ENCODE measurements at places on chromosomes 12 and 14.

- no peak for DNase-seq
These were observed 390.4 kb upstream of the USP15 start for GRCh38 chr12:61869796-61870195.

- DNase-seq = no peak
These were observed 32.4 kb downstream of the C14orf132 start for GRCh38 chr14:96071561-96071960.

DNA sequence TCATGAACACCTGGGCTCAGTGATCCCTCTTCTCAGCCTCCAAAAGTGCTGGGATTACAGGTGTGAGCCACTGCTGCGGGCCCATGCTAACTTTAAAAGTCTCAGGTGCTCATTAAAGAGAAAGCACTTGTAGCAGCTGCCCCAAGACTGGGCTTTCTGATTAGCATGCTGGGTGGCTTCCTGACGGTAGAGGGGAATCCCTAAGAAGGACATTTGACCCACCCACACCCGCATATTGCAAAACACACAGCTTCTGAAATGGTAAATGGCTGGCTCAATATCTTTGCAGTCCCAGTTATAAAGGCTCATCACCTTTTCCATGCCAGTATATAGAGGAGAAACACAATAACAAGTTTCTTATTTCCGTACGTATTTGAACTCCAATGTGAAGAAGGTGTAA is 19.3 kb upstream of the BICD1 start:
- no peak for DNase-seq

DNA sequence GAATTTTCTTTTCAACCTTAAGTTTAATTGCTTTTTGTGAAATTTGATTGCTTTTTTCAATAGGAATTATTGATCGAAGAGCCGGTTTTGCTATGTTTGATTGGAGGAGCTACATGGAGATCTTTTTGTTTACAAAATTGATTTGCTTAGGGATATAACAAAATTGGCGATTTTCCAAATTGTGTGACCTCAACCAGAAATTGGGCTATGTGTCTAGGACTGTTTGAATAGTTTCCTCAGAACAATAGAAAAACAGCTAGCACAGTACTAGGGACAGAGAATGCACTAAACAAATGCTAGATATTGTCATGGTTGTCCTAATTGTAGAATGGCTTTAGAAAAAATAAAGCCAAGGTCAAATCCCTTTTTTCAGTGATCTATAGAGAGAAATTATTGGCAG is 2.4 kb downstream of the SLC17A8 start:
- no peak for DNase-seq

GRCh38 chr14:54567639-54568561 is 972 bp downstream of the SAMD4A start:
- no peak for DNase-seq

- no peak for DNase-seq
These were observed 219.6 kb downstream of the PHETA1 start for GRCh38 chr12:111149299-111149698.

- no peak for DNase-seq
These were observed 97.0 kb upstream of the NEDD1 start for GRCh38 chr12:96810057-96810456.

- DNase-seq = no peak
These were observed 5.7 kb upstream of the KRT75 start for GRCh38 chr12:52439845-52440244.

GRCh38 chr14:93977171-93977570 is 801 bp upstream of the ASB2 start:
- no peak for DNase-seq

DNA sequence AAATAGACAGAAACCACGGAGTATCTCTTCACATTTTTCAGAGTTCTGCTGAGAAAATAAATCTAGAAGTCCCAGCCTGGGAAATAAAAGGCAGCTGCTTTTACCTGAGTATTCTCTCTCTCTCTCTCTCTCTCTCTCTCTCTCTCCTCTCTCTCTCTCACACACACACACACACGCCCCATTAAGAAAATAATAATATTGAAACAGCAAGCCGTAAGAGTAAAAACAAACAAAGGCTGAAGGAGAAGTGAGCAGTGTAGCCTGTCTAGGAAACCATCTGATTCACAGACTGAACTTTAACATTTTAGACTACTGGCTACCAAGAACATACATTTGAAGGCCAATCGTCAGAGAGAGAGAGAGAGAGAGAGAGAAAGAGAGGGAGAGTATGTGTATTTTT is 8.4 kb downstream of the PTHLH start:
- no peak for DNase-seq

DNA sequence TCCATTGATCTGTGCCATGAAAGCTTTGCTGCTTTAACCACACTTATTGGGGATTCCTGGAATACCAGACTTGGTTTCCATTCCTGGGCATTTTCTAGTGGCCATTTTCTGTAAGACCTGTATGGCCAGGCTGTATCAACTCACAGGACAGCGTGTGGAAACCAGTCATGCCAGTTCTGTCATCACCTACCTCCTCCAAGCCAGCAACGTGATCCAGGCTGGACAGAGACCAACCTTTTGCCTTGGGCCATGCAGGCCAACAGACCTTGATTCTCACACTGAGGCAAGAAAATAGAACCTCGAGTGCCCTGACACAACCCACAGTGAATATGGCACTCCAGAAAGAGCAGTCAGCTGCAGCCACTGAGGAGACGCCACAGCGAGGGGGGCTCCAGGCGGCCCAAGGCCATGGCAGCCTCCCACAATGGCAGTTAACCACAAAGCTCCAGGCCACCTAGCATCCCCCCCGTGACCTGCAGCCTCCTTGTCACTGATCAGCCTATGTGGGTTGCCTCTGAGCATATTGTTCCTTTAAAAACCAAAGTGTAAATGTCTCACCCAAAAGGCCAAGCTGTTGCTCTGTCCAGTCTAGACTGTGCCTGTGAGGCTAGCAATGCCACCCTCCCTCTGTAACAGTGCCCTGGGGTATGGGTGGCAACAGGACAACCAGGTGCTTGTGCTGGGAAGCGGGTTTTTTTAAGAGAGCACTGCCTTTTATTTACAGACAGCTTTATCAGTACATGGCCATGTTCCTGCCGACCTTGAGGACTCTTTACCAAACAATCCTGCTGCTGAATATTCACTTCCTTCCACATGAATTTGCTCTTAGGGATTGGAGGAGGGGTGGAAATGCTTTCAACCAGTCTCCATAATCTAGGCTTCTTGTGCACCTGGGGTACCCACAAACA is 168.7 kb upstream of the HIF1A start:
- DNase-seq = no peak

DNA sequence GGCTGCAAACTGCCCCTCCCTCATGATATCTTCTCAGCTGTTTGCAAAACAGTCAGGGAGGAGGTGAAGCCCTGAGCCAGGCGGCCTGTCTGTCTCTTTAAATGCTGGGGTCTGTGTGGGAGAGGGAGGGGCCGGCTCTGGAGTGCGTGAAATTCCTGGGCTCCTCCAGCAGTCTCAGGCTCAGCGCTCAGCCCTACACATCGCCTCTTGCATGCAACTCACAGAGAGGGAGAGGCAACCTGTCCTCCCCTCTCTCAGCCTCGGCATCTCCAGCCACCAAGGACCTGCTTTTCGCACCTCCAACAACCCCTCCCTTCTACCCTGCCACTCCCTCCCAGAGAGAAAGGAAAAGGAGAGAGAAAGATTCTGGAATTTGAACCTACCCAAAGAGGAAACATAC is at the start of gene NRXN3:
Gene NRXN3 (plus strand): TSS at position 171 of the 400 bp plus-strand sequence. CDS start 72,721 bp downstream, outside the sequence.
- no peak for DNase-seq

DNA sequence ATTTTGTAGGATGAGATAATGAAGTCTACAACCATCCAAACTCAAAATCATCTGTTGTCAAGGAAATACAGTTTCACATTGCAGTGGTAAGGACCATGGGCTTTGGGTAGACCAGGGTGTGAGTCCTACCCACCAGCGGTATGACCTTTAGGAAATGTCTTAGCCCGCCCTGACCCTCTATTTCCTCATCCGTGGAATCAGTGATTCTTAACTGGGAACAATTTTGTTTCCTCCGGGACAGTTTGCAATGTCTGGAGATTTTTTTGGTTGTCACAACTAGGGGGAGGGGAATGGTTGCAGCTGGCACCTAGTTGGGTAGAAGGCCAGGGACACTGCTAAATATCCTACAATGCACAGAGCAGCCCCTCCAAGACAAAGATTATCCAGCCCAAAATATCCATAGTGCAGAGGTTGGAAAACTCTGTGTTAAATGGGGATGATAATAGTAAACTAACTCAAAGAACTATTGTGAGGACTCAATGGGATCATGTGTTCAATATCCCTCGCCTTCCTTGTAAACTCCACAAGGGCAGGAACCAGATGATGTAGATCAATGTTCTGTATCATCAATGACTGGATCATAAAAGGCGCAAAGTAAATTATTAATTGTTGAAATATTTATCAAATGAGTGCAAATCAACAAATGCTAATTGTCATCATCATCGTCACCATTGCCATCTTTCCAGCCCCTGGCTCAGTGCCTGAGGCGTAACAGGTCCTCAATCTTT is 15.7 kb upstream of the IFT81 start:
- no peak for DNase-seq

- no peak for DNase-seq
These were observed 19.0 kb downstream of the C12orf76 start for GRCh38 chr12:110029290-110029815.

DNA sequence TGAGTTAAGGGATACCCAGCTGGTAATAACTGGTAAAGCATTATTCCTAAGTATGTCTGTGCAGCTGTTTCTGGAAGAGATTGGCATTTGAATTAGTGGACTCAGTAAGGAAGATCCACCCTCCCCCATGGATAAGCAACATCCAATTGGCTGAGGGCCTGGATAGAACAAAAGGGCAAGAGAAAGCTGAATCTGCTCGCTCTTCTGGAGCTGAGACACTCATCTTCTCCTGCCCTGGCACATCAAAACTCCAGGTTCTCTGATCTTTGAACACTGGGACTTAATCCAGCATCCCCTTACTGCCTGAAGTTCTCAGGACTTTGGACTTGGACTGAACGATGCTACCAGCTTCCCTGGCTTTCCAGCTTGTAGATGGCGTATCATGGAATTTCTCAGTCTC is 63.1 kb upstream of the CNOT2 start:
- no peak for DNase-seq

- no peak for DNase-seq
These were observed 81.1 kb downstream of the ZFP36L1 start for GRCh38 chr14:68711561-68712309.
